ENCODE measurements at places on chromosomes 5 and 9. TPM values are rescaled to one million over a fixed set of nuclear protein-coding genes. Genes with fewer than 3 reads are reported as not detected.
A peak's percentile ranks its signal among the peaks of the same experiment; 100 is the strongest.

Gene TICAM2
- total RNA-seq = 0.77 TPM

Gene RRAGA
- 41.6 TPM for total RNA-seq

Gene IGFBPL1
- total RNA-seq = not detected

Gene TLX3
- not detected for total RNA-seq

Gene NUDT2
- 27.2 TPM for total RNA-seq

Gene PHF24
- 1.1 TPM for total RNA-seq

Gene NUTM2G
- not detected for total RNA-seq

Gene PCDHA10
- not detected for total RNA-seq

Gene TEX53
- not detected for total RNA-seq

Gene S1PR3
- total RNA-seq = 0.48 TPM

GRCh38 chr5:35810601-35811000, 46.1 kb upstream of the IL7R start:
- peak overlapping the region; percentile 98 for H3K27ac ChIP-seq
- H3K36me3 ChIP-seq = peaks cover 4% of the 10 kb centered on the region
- DNase-seq = no peak
- no peaks in the 10 kb centered on the region for H3K27me3 ChIP-seq

DNA sequence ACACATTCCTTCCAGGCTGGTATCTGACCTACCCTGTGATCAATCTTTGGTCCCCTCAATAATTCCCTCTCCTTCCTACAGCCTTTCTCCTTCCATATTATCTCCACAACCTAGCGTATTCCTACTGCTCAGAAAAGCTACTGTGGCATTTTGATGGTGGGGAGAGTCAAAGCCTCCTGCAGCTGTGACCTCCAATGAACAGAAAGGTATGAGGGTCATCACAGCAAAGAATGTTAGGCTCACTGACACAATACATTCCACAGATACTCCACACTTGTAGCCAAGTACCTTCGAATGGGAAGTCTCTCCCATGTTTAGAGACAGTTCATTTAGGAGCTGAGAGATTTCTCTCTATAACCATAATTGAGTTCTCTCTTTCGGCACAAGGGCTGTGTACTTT, 5.9 kb downstream of the FBN2 start:
- H3K4me3 ChIP-seq = no peak overlapping the region
- peaks cover 26% of the 10 kb centered on the region for H3K27me3 ChIP-seq
- no peak for DNase-seq
- peaks cover 4% of the 10 kb centered on the region for H3K36me3 ChIP-seq
- no peaks in the 10 kb centered on the region for H3K4me1 ChIP-seq

GRCh38 chr9:70749066-70749465, 334.6 kb upstream of the KLF9 start:
- H3K36me3 ChIP-seq = peaks cover 1% of the 10 kb centered on the region
- H3K27me3 ChIP-seq = peaks cover 6% of the 10 kb centered on the region
- no peak overlapping the region for H3K27ac ChIP-seq
- H3K4me3 ChIP-seq = no peak overlapping the region
- DNase-seq = no peak

GRCh38 chr9:114203410-114204140, 48.2 kb downstream of the COL27A1 start:
- H3K36me3 ChIP-seq = no peaks in the 10 kb centered on the region
- no peak overlapping the region for H3K4me3 ChIP-seq
- no peaks in the 10 kb centered on the region for H3K27me3 ChIP-seq
- no peak overlapping the region for H3K27ac ChIP-seq

DNA sequence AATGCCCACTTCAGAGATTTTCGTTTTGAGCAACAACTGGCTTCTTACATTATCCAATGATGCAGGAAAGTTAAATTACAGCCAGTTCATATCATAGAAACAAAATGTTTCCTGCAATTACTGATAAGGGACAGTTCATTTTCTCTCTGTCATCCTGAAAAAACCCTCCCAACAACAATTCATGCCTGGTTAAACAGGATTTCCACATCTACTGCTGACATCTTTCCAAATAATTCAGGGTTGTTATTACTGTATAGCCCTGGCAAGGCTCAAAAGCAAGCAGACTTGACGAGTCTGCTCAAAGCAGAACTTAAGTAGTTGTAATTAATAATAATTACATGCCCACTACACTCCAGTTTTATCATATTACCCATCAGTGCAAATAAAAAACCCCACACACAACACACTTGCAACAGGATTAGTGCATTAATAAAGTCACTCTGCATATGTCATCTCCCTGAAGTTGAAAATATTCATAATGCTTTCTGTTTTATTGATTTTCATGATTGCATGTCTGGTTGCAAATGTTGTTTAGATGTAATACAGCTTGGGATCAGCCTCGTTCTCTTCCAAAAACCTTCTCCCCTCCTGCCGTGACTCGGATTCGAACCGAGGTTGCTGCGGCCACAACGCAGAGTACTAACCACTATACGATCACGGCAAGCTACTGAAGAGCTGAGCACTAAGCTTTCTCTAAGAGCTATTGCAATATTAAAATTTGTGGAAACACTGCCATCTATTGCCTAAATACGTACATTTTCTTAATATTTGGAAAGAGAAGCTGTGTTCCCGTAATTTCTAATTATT, 119.6 kb upstream of the NFIB start:
- no peak overlapping the region for H3K4me3 ChIP-seq
- no peaks in the 10 kb centered on the region for H3K4me1 ChIP-seq
- H3K27ac ChIP-seq = no peak overlapping the region
- H3K27me3 ChIP-seq = peaks cover 12% of the 10 kb centered on the region
- no peak for DNase-seq
- no peaks in the 10 kb centered on the region for H3K36me3 ChIP-seq

DNA sequence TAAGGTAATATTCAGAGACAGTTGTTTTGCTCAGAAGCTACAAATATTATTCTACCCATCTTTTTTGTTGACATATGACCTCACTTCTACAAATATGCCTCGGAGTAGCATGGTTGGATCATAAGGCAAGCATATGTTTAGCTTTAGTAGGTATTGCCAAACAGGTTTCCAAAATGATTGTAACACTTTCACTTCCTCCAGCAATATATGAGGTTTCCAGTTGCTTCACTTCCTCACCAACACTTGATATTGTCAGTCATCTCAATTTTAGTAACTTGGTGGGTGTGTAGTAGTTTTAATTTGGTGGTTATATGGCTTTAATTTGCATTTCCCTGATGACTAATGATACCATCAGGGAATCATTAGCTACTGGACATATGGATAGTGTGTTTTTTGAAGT, 46.7 kb downstream of the TNFSF8 start:
- H3K27ac ChIP-seq = no peak overlapping the region
- H3K36me3 ChIP-seq = peaks cover 15% of the 10 kb centered on the region
- DNase-seq = no peak
- H3K4me1 ChIP-seq = peaks cover 19% of the 10 kb centered on the region
- H3K4me3 ChIP-seq = no peak overlapping the region
- no peaks in the 10 kb centered on the region for H3K27me3 ChIP-seq

- peaks cover 2% of the 10 kb centered on the region for H3K36me3 ChIP-seq
- H3K4me1 ChIP-seq = peaks cover 16% of the 10 kb centered on the region
- H3K27me3 ChIP-seq = no peaks in the 10 kb centered on the region
- peak overlapping the region; percentile 80 for H3K4me3 ChIP-seq
- DNase-seq = no peak
- peak overlapping the region; percentile 15 for H3K27ac ChIP-seq
Measured at GRCh38 chr5:50575740-50576139, 90.7 kb upstream of the PARP8 start.

DNA sequence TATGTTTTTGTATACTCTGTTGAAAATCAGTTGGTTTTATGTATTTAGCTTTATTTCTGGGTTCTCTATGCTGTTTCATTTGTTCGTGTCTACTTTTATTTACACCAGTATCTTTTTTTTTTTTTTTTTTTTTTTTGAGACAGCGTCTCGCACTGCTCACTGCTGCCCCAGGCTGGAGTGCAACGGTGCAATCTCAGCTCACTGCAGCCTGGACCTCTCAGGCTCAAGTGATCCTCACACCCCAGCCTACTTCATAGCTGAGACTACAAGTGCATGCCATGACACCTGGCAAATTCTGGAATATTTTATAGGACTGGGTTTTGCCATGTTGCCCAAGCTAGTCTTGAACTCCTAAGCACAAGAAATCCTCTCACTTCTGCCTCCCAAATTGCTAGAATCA, 869.4 kb upstream of the CDH6 start:
- H3K36me3 ChIP-seq = no peaks in the 10 kb centered on the region
- H3K27ac ChIP-seq = no peak overlapping the region
- no peaks in the 10 kb centered on the region for H3K4me1 ChIP-seq
- no peak for DNase-seq
- no peak overlapping the region for H3K4me3 ChIP-seq

- peaks cover 25% of the 10 kb centered on the region for H3K27me3 ChIP-seq
- peak; percentile 15 for DNase-seq
- no peak overlapping the region for H3K4me3 ChIP-seq
- H3K4me1 ChIP-seq = peaks cover 34% of the 10 kb centered on the region
Measured at GRCh38 chr5:109654455-109654854, 35.3 kb upstream of the MAN2A1 start.

DNA sequence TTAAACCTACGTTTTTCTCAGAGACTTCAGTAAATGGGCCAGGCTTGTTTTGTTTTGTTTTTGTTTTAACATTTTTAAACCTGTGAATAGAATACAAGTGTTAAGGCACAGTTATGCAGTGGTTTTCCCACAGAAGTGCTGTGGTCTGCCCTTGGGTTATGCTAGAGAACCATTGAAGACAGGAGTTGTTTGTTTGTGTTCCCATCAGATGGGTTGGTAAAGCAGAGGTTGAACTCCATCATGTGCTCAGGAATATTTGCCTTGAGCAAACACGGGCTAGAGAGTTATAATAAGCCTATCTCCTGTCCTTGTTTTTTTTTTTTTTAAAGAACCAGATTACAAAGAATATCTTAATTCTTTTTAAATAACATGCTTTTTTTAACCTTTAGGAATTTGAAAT, 28.5 kb downstream of the RHOBTB3 start:
- no peak overlapping the region for H3K27ac ChIP-seq
- H3K27me3 ChIP-seq = peaks cover 13% of the 10 kb centered on the region
- H3K4me3 ChIP-seq = no peak overlapping the region
- H3K4me1 ChIP-seq = peaks cover 33% of the 10 kb centered on the region
- H3K36me3 ChIP-seq = no peaks in the 10 kb centered on the region

DNA sequence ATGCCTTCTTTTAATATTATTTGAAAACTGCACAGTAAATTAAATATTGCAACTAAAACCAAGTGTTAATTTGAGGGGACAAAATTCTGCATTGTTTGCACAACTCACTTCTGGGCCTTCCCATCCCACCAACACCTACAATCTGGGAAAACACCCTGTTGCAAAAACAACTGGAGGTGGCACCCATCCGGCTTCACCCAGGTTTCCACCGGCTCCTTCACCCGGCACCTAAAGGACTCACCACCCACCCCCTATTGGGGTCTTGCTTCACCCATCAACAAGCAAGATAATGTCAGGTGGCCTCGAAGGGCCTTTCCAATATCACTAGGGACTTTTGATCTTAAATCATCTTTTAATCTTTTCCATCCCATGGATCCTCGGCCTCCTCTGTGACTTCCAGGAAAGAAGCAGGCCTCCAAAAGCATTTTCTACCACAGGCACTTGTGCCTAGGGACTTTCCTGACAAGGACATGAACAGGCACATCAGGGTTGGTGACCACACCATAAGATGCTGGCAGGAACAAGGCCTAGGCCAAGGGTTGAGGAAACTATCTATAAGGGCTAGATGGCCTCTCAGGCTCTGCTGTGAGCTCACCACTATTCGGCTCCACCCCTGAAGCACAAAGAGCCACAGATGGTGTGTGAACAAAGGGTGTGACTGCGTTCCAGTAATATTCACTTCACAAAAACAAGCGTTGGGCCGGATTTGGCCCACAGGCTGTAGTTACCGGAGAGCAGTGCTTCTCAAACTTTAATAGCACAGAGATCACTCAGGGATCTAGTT, 205.1 kb downstream of the AUH start:
- H3K36me3 ChIP-seq = peaks cover 14% of the 10 kb centered on the region
- peak overlapping the region; percentile 93 for H3K27ac ChIP-seq
- no peak for DNase-seq
- H3K4me3 ChIP-seq = peak overlapping the region; percentile 63
- no peaks in the 10 kb centered on the region for H3K27me3 ChIP-seq
- H3K4me1 ChIP-seq = peaks cover 70% of the 10 kb centered on the region
